ENCODE measurements at places on chromosomes 7 and 10. TPM values are rescaled to one million over a fixed set of nuclear protein-coding genes. Genes with fewer than 3 reads are reported as not detected.

GRCh38 chr10:115879372-115880089 is 393.5 kb downstream of the GFRA1 start:
- no peak for DNase-seq
- no peaks in the 10 kb centered on the region for H3K4me1 ChIP-seq
- H3K27ac ChIP-seq: no peak overlapping the region
- H3K36me3 ChIP-seq: no peaks in the 10 kb centered on the region

DNA sequence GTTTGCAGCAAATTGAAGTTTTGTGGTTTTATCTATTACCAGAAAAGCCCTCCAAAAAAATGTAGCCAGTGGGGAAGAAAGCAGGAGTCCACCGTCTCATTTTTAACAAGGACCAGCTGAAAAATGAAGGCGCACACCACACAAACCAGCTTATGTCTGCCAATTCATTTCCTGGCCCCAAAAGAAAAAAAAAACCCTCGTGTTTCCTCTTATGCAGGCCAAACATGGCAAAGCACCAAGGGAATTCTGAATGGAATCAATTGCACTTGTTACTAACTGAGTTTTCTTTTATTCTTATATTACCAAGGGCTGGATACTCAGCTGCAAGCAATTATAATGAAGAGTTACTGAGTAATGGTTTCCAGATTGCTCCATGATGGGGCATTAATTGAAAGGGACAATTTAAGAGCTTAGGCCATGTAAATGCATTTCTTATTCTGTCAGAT is 428.3 kb upstream of the NPVF start:
- no peaks in the 10 kb centered on the region for H3K4me1 ChIP-seq
- H3K4me3 ChIP-seq: no peak overlapping the region
- H3K36me3 ChIP-seq: no peaks in the 10 kb centered on the region
- DNase-seq: no peak
- no peak overlapping the region for H3K27ac ChIP-seq

DNA sequence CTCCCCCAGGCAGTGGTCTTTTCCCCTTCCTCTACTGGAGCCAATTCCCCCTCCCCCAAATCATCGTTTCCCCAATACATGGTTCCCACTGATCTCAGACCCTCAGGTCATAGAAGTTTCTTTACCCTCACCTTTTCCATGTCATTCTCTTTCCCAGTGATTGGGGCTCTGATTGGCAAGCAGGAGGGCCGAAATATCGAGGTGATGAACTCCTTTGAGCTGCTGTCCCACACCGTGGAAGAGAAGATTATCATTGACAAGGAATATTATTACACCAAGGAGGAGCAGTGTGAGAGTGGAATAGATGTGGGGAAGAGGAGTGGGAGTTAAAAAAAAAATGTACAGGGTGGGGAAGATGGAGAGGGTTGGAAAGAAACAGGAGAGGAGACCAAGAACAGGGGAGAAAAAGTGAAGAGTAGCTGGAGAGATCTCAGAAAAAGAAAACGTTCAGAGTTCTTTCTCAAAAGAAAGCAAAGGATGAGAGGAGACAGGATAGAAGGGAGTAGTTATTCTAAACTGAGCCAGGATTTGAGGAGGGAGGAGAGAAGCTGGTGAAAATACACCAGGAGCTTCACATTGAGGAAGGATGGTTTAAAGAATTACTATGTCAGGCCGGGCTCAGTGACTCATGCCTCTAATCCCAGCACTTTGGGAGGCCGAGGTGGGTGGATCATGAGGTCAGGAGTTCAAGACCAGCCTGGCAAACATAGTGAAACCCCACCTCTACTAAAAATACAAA is 858 bp downstream of the COPS6 start:
- H3K36me3 ChIP-seq: peaks cover 24% of the 10 kb centered on the region
- no peak for DNase-seq
- H3K27ac ChIP-seq: peak overlapping the region; percentile 6
- H3K4me1 ChIP-seq: no peaks in the 10 kb centered on the region

DNA sequence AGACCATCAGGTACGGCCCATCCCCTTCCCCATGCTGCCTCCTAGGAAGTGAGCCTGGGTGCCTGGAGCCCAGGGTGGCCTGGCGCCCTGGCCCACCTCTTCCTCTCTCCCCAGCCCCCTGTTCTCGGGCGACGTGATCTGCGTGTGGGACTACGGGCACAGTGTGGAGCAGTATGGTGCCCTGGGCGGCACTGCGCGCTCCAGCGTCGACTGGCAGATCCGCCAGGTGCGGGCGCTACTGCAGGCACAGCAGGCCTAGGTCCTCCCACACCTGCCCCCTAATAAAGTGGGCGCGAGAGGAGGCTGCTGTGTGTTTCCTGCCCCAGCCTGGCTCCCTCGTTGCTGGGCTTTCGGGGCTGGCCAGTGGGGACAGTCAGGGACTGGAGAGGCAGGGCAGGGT is 17.0 kb downstream of the ASL start:
- H3K4me1 ChIP-seq: no peaks in the 10 kb centered on the region
- DNase-seq: no peak
- H3K36me3 ChIP-seq: peaks cover 67% of the 10 kb centered on the region
- no peak overlapping the region for H3K4me3 ChIP-seq
- H3K27me3 ChIP-seq: no peaks in the 10 kb centered on the region

- no peak for DNase-seq
- H3K36me3 ChIP-seq: no peaks in the 10 kb centered on the region
- no peaks in the 10 kb centered on the region for H3K27me3 ChIP-seq
- H3K4me3 ChIP-seq: no peak overlapping the region
- H3K4me1 ChIP-seq: peaks cover 57% of the 10 kb centered on the region
- H3K27ac ChIP-seq: no peak overlapping the region
Measured at GRCh38 chr7:51260516-51260915, 56.1 kb downstream of the COBL start.

GRCh38 chr7:91692800-91693199 is 187.7 kb downstream of the MTERF1 start:
- no peak overlapping the region for H3K27ac ChIP-seq
- H3K4me3 ChIP-seq: no peak overlapping the region
- no peaks in the 10 kb centered on the region for H3K4me1 ChIP-seq
- no peaks in the 10 kb centered on the region for H3K27me3 ChIP-seq

GRCh38 chr7:133704453-133704852 is 422.7 kb upstream of the LRGUK start:
- H3K4me1 ChIP-seq: no peaks in the 10 kb centered on the region
- no peak overlapping the region for H3K27ac ChIP-seq
- no peak for DNase-seq
- H3K4me3 ChIP-seq: no peak overlapping the region
- H3K36me3 ChIP-seq: no peaks in the 10 kb centered on the region
- H3K27me3 ChIP-seq: no peaks in the 10 kb centered on the region

GRCh38 chr10:37860494-37861190 is 3.2 kb upstream of the ZNF248 start:
- H3K36me3 ChIP-seq: no peaks in the 10 kb centered on the region
- no peak overlapping the region for H3K27ac ChIP-seq
- peaks cover 2% of the 10 kb centered on the region for H3K4me1 ChIP-seq
- DNase-seq: peak; percentile 14
- no peak overlapping the region for H3K4me3 ChIP-seq

GRCh38 chr7:107914831-107915230 is 23.8 kb downstream of the DLD start:
- H3K36me3 ChIP-seq: peaks cover 17% of the 10 kb centered on the region
- no peak overlapping the region for H3K4me3 ChIP-seq
- H3K4me1 ChIP-seq: no peaks in the 10 kb centered on the region
- no peak overlapping the region for H3K27ac ChIP-seq
- no peaks in the 10 kb centered on the region for H3K27me3 ChIP-seq

DNA sequence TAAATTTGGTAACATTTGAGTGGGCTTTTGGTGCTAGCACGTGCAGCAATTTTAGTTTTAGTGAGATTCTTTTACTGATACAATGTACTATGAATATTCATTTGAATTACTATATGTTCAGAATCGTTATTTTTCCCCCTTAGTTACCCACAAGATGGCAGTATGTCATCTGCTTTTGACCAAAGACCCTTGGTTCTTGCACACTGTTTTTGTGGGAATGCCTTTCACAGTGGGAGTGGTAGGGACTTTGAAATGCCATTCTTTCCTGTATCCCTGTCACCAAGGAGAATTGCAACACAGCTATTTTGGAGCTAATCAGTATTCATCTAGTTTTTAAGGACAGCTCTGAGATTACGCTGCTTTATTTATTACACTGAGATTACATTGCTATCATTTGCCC is 40.6 kb downstream of the SEC23IP start:
- no peaks in the 10 kb centered on the region for H3K27me3 ChIP-seq
- no peak overlapping the region for H3K4me3 ChIP-seq
- peaks cover 22% of the 10 kb centered on the region for H3K36me3 ChIP-seq
- no peak overlapping the region for H3K27ac ChIP-seq

GRCh38 chr10:85008488-85009184 is 680.2 kb downstream of the CCSER2 start:
- no peaks in the 10 kb centered on the region for H3K4me1 ChIP-seq
- no peak for DNase-seq
- no peaks in the 10 kb centered on the region for H3K27me3 ChIP-seq
- no peak overlapping the region for H3K27ac ChIP-seq
- H3K36me3 ChIP-seq: no peaks in the 10 kb centered on the region

AKR1C4 gene
- polyA plus RNA-seq: 2.2 TPM

OR2A1 gene
- 0.04 TPM for polyA plus RNA-seq

SPDYE9 gene
- not detected for polyA plus RNA-seq

DRGX gene
- polyA plus RNA-seq: not detected

TMEM130 gene
- polyA plus RNA-seq: 4.0 TPM

MYH16 gene
- not detected for polyA plus RNA-seq

BBS9 gene
- 2.4 TPM for polyA plus RNA-seq

RSPH10B gene
- 0.27 TPM for polyA plus RNA-seq

WIPF3 gene
- 1.6 TPM for polyA plus RNA-seq

All from small intestine (tissue), 16 donors.